WTC11 (cell line): ENCODE measurements at places on chromosomes 1 and 21.

DNA sequence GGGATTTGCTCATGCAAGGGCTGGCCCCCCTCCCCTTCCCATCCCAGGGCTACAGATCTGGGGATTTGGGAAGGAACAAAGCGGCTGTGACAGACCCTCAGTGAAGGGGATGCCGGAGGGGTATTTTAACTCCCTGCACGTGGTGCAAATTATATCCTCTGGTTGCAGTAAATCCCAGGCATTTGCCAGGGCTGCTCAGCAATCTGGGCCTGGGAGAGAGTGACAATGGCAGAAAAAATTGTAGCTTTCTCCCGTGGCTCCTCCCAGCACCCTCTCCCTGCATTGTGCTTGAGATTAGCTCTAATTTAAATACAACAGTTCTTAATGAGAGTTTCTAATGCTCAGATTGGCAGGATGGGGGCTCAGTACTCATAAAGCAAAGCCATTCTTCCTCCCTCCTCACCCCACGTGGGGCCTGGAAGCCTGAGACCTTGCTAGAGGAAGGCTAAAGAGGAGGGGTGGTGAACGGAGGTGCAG is 129.9 kb upstream of the CD34 start:
- DNase-seq = no peak

- no peak for DNase-seq
These were observed 124.0 kb downstream of the SYT2 start for GRCh38 chr1:202586018-202586821.

DNA sequence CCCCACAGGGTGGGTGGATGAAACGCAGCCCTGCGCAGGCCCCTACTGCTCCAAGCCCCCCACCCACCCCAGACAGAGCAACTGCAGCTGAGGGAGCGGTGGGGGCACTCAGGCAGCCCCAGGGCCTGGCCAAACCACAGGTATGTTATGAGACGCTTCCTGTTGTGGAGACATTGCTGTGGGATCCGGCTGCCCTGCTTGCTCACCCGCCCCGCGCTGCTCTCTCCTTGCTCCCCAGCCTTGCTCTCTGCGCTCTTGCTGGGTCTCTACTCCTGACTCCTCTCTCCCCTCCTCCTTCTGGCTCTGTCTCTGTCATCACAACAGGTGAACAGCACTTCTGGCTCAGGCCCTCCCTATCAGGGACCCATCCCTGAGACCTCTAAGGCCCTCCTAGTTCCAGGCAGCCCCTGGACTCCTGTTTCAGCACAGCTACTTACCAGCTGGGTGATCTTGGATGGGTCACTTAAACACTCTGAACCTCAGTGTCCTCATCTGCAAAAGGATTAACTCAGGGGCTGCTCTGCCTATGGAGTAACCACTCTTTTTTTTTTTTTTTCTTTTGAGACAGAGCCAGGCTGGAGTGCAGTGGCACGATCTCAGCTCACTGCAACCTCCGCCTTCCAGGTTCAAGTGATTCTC is 15.9 kb downstream of the COL8A2 start:
- no peak for DNase-seq

- no peak for DNase-seq
These were observed 27.6 kb downstream of the NMNAT2 start for GRCh38 chr1:183390561-183390960.

- DNase-seq = no peak
These were observed 26.9 kb upstream of the SH3D21 start for GRCh38 chr1:36279110-36279788.

DNA sequence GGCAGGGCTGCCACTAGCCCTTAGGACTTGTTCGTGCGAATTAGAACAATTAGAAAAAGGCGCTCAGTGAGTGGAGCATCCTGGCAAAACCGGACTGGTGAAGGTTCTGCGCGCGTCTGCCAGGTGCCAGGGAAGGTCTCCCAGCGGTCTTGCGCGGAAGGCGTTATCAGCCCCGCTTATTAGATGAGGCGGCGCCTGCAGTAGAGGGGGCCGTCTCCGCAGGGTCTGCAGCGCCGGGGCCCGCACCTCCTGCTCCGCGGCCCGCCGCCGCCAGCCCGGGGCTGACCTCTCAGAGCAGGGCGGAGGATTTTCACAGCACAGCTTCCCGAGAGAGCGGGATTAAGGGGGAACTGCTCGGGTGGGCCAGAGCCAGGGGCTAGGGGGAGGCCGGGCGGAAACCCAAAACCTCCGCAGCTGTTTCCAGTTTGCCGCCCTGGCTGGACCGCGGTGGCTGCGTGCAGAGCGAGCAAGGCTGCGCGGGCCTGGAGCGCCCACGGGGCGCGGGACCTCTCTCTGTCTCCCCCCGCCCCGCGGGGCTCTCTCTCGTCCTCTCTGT is 155.2 kb downstream of the FOXD2 start:
- peak; percentile 47 for DNase-seq

- DNase-seq = no peak
These were observed 367.2 kb upstream of the ST6GALNAC5 start for GRCh38 chr1:76500116-76500515.

- no peak for DNase-seq
These were observed 15.4 kb downstream of the ACTRT2 start for GRCh38 chr1:3036447-3037280.

DNA sequence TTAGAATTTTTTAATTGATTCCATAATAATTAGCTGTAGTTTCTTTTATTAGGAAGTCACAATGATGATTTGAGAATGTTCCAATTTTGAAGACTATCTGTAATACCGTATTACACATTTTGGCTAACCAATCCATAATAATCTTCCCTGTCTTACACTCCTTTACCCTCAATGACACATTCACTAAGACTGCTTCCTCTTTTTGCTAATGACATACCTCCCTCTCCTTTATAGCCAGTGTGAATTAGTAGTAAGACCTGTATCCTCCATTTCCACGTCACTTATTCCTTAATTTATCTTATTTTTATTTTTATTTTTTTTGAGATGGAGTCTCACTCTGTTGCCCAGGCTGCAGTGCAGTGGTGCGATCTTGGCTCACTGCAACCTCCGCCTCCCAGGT is 10.1 kb downstream of the KDM1A start:
- DNase-seq = no peak

- DNase-seq = no peak
These were observed at the start of gene S100A12 for GRCh38 chr1:153375511-153375910. Gene S100A12, minus strand, starts transcription at chr1:153375621. Its CDS starts 1,029 bp downstream, at chr1:153374592.

DNA sequence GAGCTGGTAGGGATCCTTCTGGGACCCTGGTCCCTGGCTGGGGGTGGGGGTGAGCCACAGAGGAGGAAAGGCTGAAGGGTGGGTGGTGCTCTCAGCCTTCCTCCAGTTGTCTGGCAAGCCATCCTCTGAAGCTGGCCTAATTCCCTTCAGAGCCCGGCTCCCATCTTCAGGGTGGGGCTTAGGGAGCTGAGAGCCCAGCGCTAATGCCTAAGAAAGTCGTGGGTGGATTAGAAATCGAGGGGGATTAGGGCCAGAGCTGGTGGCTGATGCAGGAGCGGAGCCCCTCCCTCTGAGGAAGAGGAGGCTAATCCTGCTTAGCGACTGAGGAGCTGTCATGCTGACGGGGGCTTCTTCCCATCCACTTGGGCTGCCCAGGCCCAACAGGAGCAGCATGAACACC is 30.8 kb upstream of the DMBX1 start:
- DNase-seq = no peak

GRCh38 chr1:185693654-185694053 is 40.5 kb upstream of the HMCN1 start:
- DNase-seq = no peak

- DNase-seq = no peak
These were observed 25.3 kb downstream of the SLC30A7 start for GRCh38 chr1:100921110-100921706.

DNA sequence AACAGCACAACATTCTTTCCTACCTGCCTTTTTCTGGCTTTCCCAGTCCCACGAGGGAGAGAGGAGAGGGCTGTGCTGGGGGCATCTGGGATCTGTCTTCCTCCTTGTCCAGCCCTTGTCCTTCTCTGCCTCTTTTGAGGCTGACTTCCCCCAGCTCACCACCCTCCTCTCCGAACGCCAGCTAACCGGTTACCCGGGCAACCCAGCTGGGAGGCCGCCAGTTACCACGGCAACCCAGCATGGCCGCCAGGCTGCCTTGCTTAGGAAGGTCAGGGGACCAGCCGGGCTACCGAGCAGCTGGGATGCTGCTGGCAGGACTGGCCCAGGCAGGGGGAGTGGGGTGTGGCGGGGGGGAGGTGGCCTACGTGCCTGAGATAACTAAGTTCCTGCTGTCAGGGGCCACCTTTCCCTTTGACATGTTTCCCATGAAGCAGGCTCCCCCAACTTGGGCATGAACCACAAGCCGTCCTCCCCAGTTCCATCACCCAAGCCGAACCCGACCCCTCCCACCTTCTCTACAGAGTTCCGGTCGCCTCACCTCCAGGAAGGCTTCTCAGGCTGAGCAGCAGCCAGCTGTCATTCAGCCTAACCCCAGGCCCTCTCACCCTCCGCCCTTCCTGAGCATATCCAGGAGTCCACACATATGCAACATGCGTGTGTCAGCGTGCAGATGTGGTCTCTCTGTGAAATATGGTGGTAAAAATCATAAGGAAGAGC is 8.7 kb downstream of the PLEKHA6 start:
- peak; percentile 94 for DNase-seq

GRCh38 chr1:66778266-66778665 is 22.8 kb downstream of the INSL5 start:
- no peak for DNase-seq

GRCh38 chr1:240385985-240386978 is 225.7 kb downstream of the GREM2 start:
- DNase-seq = no peak

GRCh38 chr1:179803104-179803503 is 60.0 kb downstream of the FAM163A start:
- DNase-seq = no peak

DNA sequence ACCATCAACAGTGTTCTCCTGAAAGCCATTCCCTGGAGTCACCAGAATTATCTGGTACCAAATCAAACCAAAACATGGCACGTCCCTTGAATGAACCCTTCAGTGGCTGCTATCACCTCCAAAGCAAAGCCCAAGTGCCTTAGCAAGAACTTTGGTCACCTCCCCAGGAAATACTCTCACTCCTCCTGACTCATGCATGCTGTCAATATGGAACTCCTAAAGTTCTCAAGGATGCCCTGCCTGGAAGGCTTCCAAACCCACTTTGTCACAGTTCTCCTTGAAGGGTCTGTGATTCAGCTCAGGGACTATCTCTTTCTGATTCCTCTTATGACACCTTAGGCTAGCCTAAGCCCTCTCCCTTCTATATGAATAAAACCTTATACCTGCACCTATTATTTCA is 146.1 kb upstream of the RUNX1 start:
- DNase-seq = no peak

DNA sequence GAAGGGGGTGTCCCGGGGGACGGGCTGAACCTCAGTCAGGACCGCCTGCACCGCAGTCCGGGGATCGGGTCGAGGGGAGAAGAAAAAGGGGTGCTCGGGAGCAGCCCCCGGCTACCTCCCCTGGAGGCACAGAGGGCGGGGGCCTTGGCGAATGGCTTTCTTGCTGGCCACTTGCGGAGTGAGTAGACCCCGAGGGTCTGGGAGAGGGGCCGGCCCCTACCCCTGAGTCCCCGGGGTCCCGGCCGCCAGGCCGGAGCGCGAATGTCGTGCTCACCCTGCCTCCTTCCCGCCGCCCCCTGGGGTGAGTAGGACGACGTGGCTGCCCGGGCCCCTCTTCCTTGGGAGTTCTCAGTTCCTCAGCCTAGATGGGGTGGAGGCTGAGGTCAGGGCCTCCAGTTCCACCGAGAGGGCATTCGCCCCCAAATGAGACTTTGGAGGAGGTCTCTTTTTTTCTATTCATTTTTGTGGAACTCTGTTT is 113.0 kb downstream of the OSBPL9 start:
- DNase-seq = no peak

GRCh38 chr1:212680680-212681389 is 18.8 kb downstream of the BATF3 start:
- DNase-seq = no peak

DNA sequence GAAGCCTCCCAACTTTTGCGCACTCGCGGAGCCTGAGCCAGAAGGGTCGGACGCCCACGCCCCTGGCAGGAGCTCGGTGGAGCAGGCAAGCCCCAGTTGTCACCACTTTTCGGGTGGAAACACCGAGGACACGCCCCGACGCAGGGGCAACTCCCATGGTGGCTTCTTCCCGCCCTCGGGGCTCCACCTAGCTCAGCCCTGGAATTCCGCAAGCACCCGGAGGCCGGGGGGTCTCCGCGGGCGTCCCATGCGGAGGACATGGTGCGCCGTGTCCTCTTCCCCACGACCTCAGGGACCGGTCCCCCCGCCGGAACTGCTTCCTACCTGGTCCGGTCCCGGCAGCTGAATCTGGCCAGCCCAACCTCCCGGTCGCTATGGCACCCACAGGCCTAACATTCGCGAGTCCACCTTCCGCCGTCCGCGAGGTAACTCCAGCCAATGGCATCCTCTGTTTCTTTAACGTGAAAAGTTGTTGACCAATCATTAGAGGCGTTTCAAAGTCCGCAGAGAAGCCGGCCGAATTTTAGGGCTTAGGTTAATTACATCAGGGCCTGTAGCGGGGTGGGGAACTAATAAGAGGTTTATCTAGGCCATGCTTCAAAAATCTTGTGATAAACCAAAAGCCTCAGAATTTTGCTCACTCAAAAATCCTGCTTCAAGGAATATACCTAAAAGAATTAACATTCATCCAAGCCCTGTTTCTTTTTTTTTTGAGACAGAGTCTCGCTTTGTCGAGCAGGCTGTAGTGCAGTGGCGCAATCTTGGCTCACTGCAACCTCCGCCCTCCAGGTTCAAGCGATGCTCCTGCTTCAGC is at the start of gene STPG1:
Gene STPG1, minus strand, starts transcription at position 433 of the 814 bp plus-strand sequence. CDS start 12,394 bp downstream, outside the sequence.
- peak; percentile 79 for DNase-seq

- peak; percentile 54 for DNase-seq
These were observed 129.4 kb downstream of the PPIAL4G start for GRCh38 chr1:148353461-148354283.

DNA sequence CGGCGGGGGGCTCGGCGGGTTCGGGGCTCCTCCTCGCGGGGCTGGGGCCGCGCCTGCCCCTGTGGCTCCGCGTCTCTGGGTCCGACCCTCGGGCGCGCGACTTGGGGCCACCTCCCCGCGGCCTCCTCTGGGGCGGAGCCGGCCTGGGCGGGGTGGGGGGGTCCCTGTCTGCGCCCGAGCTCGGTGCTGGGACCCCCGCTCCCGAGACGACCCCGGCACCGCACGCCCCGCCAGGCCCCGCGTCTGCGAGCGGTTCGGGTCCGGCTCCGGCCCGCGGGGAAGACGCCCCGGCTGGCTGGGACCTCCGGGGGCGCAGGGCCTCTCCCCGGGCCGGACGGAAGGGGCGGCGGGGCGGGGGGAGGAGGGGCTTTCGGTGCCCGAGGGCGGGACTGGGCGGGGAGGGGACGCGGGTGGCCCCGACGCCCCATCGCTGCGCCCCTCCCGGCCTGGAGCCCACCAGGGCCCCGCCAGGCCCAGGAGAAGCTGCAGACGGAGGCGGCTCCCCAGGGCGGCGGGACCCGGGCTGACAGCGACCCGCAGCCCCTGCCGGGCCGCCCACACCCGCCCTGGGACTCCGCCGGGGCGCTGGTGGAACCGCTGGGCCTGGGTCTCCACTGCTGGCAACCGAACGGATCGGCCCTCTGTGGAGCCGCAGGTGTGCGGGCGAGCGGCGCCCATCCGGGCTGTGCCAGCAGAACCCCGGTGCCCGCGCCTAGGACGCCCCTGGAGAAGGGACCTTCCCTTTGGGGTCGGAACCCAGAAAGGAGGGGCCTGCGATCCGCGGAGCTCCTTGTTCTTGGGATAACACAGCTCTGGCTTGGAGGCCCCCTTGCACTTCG is 610 bp downstream of the COL6A2 start:
- peak; percentile 45 for DNase-seq

GRCh38 chr1:206003854-206004800 is 932 bp upstream of the RAB7B start:
- no peak for DNase-seq

- no peak for DNase-seq
These were observed 19.8 kb downstream of the KMO start for GRCh38 chr1:241551759-241552638.

- DNase-seq = no peak
These were observed 54.5 kb downstream of the LGR6 start for GRCh38 chr1:202247837-202248795.
